Lower leg skin (tissue), 4 donors: ENCODE measurements at places on chromosomes 2 and 18.

DNA sequence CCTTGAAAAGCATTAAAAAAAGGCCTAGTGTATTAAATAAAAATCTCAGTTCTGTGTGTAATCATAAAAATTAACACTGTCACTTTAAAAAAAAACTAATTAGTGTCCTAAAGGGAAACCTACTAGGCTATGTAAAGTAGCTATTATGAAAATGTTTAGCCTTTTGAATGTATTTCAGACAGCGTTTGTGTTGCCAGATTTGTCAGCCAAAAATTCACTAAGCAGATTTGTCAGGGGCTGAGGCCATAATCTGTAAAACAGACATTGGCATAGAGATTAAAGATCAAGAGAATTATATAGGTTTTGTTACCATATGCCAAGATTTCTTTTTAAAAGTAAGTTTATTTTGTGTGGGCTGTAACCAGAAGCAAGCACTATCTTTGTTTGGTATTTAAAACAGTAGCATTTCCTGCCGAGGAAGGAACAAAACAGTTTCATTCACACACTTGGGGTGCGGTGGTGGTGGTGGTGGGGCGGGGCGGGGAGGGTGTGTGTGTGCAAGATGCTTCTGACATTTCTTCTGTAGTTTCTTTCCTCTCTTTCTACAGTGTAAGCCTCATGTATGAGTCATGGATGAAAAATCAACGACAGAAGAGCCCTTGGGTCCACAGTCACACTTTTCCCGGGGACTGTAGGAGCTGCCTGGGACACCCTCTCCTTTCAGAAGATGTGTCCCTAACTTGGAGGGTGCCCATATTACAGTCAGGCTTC, 328.5 kb upstream of the FANCL start:
- no peak for DNase-seq

- no peak for DNase-seq
Measured at GRCh38 chr2:211923019-211923418, 615.6 kb downstream of the ERBB4 start.

- DNase-seq: peak; percentile 95
Measured at GRCh38 chr18:11849841-11850634, 1.2 kb upstream of the CHMP1B start.

DNA sequence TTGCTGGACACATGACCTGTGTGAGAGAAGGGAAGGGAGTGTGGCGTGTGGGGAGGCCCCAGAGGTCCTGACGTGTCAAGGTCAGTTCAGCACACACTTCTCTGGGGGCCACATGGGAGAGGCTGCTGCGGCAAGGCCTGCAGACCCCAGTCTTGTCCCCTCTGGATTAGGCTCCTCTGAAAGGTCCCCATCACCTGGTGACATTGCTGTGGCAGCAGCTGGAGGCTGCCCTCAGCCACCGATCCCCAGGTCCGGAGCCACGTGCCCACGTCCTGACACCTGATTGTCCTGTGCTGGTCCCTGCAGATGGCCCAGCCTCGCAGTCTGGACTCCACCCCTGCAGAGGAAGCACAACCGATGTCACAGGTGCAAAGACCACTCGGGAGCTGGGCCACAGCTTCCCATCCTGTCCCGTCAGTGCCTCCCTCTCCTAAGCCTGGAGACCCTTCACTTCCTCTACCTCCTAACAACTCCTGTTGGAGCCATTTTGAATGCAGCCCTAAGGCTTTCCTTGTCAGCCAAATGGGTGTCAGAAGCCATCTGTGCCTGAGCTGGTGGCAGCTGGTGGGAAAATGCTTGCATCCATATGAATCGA, 12.7 kb downstream of the TMEM177 start:
- no peak for DNase-seq

DNA sequence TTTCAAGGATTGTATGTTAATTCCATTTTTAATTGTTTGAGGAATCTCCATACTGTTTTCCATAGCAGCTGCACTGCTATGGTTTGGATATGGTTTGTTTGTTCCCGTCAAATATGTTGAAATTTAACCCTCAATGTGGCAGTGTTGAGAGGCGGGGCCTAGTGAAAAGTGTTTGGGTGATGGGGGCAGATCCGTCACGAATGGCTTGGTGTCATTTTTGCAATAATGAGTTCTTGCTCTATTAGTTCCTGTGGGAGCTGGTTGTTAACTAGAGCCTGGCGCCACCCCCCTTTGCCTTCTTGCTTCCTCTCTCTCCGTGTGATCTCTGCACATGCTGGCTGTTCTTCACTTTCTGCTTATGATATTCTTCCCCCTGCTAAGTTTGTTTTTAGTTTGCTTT, 71.4 kb upstream of the LDLRAD4 start:
- no peak for DNase-seq

- no peak for DNase-seq
Measured at GRCh38 chr2:174325373-174326160, 9.2 kb upstream of the SP9 start.

GRCh38 chr2:219722276-219722879, 94.9 kb downstream of the SLC4A3 start:
- DNase-seq: peak; percentile 36

DNA sequence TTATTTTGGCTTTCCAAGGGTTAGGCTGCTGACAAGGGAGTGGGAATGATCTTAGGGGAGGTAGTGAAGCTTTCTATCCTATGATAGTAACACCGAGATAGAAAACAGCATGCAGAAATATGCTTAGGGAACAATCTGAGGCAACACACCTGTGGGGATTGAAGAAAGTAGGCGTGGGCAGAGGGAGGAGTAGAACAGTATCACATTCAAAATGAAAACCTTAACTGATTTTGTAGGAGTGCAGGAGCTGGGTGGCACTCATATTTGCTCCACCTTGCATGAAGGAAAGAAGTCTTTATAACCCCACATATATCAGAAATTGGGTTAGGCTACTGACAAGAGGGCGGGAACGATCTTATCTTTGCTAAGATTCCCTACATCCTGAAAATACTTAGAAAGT, 762.2 kb upstream of the CNTNAP5 start:
- DNase-seq: no peak

DNA sequence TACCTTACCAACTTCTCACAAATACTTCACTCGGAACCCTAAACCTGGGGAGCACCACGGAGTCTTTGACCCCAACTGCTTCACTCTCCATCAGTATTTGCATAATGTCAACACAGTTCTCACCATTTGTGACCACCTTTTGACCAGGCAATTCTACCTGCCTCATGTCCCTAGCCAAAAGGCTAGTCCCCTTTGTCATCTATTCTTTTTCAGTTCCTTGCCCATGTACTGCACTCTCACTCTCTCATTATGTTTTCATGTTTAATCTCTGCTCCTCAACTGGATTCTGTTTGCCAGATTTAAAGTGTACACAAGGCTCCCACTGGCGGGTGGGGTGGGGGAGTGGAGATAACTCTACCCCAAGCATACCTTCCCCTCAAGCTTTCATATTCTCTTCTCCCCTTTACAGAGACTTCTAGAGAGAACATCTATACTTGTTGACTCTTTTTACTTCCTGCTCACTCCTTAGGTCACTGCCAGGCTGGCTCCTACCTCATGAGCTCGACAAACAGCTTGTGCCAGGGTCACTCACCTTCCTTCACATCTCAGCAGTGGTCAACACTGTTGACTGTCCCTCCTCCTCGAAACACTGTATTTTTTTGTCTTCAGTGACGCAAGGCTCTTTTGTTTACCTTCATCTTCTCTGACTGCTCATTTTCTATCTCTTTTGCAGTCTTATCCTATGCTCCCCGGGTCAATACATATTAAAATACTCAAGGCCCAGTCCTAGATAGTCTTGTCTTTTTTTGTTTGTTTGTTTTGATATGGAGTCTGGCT, 88.7 kb upstream of the MAP4K3 start:
- DNase-seq: no peak

- no peak for DNase-seq
Measured at GRCh38 chr2:118836411-118836930, 11.0 kb downstream of the EN1 start.

GRCh38 chr2:107137706-107138105, 251.7 kb upstream of the ST6GAL2 start:
- DNase-seq: no peak

GRCh38 chr18:24917767-24918166, 434.2 kb downstream of the ZNF521 start:
- DNase-seq: no peak

- DNase-seq: no peak
Measured at GRCh38 chr2:176138923-176139660, 9.6 kb downstream of the HOXD8 start.

DNA sequence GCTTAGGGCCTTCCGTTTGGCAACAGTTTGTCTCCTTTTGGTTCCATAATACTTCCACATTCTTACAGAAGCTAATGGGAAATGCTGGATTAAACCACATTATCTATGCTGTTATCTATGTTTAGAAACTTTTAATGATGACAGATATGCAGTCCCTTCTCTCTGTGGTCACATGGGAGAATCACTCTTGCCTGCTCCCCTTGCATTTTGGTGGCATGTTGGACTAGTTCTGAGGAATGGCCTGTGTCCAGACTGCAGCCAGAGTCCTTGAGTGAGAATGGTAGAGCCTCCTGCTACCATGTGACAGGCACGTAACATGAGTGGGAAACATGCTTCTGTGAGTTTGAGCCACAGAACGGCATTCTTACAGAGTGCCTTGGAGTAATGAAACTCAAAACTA, 19.2 kb downstream of the SPTBN1 start:
- DNase-seq: no peak

GRCh38 chr2:70069049-70069448, 18.2 kb upstream of the PCBP1 start:
- DNase-seq: no peak

GRCh38 chr2:143193121-143193520, 63.9 kb downstream of the ARHGAP15 start:
- no peak for DNase-seq

GRCh38 chr2:215487002-215487372, 51.1 kb upstream of the FN1 start:
- no peak for DNase-seq
